Motor neuron (in vitro differentiated cells): ENCODE measurements at places on chromosomes 1 and 21. TPM values are rescaled to one million over a fixed set of nuclear protein-coding genes. Genes with fewer than 3 reads are reported as not detected.

DNA sequence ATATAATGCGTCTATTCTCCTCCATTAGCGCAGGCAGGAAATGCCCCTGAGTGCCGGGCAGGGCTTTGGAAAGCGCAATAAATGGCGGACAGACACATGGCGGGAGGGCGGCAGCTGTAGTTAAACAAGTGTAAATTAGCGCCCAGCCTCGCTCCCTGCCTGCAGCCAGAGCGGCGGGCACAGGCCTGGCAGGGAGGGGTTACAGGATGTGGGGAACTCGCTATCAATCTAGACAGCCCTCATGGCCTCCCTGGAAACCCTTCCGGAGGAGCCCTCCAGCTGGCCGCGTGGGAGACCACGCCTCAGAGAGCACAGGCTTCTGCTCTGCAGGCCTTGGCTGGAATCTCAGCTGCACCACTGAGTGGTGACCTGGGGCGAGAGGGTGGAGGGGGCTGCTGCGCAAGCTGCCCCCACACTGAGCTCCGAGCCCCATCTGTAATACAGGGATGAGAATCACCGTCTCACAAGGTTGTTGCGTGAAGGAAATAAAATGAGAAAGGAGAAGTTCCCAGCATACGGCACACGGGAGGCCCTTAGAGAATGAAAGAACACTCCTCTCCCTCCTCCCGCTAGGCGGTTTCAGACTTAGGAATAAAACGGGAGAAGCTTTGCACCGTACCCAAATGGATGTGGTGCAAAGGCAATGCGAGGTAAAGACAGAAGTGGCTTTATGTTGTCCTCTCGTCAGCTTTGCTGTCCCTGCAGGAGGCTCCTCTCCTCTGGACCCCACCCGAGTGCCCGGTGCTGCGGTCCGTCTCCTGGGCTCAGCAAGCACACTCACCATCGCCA, 167.2 kb upstream of the POU3F1 start:
- ATAC-seq: peak; percentile 82

Gene SH2D5
- 5.1 and 6.2 TPM in 2 replicates for total RNA-seq

Gene C1orf185
- not detected in 2 replicates for total RNA-seq

GRCh38 chr1:29894311-29894710, 658.0 kb downstream of the PTPRU start:
- ATAC-seq: no peak

Gene LRRC38
- total RNA-seq: 0.05 and 0.19 TPM in 2 replicates
